CD4-positive, alpha-beta T cell treated with Interleukin-1 beta for 1 hour (primary cell): ENCODE measurements at places on chromosomes 12 and 14.

- DNase-seq, result no peak
These were observed 4.0 kb upstream of the MAX start for GRCh38 chr14:65106316-65106715.

- no peak for DNase-seq
These were observed 187.0 kb upstream of the C14orf180 start for GRCh38 chr14:104392396-104393198.

GRCh38 chr12:53118751-53119300, 15.5 kb downstream of the SOAT2 start:
- DNase-seq, result no peak

DNA sequence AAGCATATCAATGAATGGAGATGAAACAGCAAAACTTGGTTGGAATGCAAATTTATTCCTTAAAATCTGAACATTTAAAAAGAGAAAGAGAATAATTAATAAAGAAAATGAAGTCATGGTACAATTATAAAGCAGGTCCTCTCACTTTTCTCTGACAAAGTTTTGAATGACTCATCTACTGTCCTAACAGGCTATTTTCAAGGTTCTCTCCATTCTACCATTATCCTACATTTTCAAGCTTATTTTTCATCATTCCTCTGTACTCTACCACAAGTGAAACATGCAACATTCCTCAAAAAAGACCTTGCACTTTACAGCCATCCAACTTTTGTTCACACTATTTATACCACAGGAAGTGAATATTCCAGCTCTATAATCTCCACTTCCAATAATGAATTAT, 36.9 kb upstream of the AP4S1 start:
- no peak for DNase-seq

DNA sequence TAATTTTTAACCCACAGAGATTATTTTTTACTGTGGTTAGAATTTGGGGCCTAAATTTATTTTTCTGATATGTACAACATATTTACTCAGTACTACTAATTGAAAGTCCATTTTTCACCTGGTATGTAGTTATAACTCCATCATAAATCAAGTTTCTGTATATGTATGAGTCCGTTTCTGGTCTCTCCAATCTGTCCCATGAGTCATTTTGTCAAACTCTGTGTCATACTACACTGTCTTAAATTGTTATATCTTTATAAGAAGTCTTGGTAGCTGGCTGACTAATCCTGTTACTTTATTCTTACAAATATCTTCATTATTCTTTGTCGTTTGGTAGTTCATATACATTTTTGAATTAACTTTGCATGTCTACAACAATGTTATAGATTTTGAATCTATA, 344.0 kb downstream of the PDZRN4 start:
- DNase-seq, result no peak

GRCh38 chr14:22882064-22882463, 958 bp upstream of the REM2 start:
- no peak for DNase-seq

- no peak for DNase-seq
These were observed 36.4 kb upstream of the SYT10 start for GRCh38 chr12:33476058-33476457.

- DNase-seq, result no peak
These were observed 426.1 kb downstream of the SOX5 start for GRCh38 chr12:23523339-23523738.

DNA sequence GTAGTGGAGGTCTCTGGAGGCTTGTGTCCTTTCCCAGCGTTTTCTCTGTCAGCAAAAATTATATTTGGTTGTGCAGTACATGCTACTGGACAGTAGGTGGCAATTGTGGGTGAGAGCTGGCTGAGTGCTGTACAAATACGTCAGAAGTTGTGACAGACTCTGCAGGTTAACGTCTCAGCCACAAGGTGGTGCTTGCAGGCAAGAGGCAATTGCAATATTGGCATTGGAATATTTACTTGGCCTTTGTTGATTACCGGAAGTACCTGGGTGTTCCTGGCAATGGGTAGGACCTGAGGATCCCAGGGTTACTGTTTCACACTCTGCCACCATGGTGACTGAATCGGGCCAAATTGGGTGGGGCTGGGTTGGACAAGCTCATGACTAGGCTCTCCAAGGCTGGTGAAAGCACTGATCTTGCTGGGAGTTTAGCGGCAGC, 333.9 kb upstream of the LMO3 start:
- DNase-seq, result no peak

DNA sequence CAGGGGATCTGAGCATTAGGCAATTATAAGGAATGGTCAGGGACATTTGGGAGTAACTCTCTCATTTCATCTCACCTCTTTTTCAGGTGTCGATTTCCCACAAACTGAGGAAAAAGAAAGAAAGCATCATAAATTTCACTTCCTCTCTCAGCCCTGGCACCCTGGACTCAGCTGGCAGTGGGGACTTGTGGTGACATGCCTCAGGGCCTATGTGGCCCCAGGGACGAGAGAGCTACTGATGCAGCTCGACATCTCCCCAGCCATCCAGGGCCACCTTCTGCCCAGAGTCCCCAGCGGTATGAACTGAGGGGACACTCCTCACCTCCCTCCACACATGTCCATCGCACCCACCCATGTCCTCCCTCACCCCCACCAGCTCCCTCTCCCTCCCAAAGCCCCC, 11.7 kb downstream of the TNFRSF1A start:
- DNase-seq, result peak; percentile 58

DNA sequence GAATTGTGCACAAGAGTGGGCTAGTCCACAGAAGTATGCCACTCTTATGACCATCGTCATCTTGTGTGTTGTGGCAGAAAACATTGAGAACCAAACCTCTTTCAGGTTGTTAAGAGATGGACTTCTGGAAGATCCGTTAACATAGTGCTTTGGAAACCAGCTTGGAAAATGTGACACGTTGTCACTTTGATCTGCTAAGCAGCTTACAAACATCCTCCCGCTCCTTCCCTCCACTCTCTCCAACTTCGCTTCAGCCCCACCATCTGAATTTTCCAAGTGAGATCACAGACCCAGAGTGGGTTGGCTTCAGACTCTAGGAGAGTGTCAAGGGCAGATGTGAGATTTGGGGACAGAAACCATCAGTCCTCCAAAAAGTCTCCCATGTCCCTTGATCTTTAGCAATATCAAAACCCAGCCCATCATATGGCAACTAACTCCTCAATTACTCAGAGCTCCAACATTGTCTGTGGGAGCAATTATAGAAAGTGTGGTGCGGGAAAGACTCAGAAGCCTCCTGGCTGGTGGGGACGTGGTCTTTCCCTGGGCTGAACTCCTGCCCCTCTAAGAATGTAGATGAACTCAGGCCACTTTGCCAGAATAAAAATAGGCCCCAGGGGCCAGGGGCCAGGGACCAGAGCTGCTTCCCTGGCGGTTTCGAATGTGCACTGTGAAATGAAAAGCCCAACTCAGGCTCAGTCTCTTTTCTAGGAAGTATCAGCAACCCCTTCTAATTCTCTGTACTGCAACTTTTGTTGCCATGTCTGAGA, 129.5 kb downstream of the SLC38A6 start:
- no peak for DNase-seq

DNA sequence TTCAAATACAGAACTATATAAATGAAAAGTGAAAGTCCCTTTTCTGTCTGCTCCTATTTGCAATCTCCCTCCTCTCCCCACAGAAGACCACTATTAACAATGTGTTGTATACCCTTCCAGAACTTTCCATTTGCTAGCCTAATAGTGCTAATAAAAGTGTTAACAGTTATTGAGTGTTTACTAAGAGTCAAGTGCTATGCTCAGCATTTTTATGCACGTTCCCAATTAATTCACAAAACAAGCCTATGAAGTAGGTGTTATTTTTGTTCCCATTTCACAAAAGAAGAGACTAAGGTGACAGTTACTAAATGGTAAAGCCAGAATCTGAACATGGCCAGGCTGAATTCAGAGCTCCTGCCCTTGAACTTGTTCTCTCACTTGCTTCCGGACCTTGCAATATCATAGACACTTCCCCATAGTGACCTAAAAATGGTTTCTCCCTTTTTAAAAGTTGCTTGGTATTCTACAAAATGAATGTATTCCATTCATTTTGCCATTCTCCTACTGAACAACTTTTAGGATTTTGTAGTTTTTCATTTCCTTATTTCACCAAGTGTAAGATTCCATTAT, 1.6 kb upstream of the PRKAB1 start:
- no peak for DNase-seq

DNA sequence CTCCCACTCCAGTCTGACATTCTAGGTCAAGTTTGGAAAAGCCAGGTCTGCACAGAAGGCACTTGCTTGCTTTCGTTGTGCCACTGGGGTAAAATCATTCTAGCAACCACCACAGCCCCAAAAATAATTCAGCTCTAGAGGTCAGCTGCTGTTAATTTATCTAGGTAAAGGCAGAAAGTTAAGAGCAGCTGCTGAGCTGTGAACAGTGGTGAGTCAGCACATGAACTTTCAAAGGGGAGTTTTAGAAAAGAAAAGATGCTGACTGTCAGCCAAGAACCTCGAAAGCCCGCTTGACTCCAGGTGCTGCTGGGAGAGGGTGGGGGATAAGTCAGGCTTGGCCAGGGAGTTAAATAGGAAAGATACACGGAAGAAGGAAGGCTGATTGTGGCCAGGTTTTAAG, 12.7 kb downstream of the CCDC197 start:
- DNase-seq, result no peak

GRCh38 chr12:29008786-29009185, 140.3 kb upstream of the FAR2 start:
- DNase-seq, result no peak

DNA sequence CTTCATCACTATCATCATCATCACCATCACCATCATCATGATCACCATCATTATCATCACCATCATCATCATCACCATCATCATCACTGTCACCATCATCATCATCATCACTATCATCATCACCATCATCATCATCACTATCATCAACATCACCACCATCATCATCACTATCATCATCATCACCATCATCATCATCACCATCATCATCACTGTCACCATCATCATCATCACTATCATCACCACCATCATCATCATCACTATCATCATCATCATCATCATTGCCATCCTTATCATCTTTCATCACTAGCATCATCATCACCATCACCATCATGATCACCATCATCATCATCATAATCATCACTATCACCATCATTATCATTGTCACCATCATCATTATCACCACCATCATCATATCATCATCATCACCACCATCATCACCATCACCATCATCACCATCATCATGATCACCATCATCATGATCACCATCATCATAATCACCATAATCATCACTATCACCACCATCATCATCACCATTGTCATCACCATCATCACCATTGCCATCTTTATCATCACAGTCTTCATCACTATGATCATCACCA, 38.1 kb downstream of the SVOP start:
- DNase-seq, result no peak

GRCh38 chr12:42725809-42726208, 136.3 kb upstream of the PRICKLE1 start:
- no peak for DNase-seq

DNA sequence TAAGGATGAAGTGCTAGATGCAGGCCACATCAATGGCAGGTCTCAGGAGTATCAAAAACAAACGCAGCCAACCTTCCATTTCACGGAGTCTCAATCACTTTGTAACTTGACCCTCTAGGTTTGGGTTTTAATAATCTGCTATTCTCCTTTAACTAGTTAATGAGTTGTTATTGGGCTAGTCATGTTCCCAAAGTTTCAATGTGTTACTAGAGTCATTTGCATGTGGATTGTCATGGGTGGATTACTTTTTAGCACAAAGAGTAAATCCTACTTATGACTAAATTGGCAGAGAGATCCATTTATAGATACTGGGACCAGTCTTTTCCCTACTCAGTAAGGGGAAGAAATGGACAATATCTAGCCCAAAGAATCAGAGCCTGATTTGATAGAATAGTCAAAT, 151.0 kb downstream of the BCAT1 start:
- no peak for DNase-seq

DNA sequence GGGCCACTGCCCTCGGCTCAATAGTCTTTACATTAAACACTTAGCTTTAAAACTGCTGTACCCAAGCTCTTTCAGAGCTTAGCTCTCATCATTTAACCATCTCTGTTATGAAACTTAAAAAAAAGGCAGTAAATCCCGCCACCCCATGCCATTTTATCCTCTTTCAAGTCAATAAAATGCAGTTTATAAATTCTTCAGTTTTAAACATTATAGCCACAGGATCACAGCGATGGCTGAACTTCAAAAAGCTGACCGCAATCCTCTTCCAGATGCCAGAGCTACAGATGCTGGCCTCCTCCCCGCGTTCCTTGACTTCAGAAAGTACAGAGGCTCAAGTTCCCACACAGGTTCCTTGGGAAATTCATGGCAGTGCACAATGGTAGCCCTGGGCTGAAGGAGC, 4.2 kb downstream of the OR10G3 start:
- no peak for DNase-seq

DNA sequence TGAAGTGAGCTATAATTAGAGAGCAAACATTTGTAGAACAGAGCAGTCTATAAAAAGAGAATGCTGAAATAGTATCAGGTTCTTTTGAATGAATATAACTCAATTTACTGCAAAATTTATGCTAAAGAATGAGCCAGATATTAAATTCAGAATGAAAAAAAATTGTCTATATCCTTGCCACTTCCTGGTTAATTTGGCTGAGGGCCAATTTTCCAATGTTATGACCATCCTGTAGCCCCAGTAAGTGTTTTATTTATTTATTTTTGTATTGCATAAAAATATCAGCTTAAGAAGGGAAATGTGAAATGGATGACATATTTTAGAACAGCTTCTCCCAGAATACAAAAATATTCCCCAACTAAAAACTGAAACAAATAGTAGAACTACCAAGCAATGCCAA, 263.4 kb downstream of the SOX5 start:
- no peak for DNase-seq

GRCh38 chr12:124622764-124623163, 55.4 kb upstream of the NCOR2 start:
- no peak for DNase-seq

DNA sequence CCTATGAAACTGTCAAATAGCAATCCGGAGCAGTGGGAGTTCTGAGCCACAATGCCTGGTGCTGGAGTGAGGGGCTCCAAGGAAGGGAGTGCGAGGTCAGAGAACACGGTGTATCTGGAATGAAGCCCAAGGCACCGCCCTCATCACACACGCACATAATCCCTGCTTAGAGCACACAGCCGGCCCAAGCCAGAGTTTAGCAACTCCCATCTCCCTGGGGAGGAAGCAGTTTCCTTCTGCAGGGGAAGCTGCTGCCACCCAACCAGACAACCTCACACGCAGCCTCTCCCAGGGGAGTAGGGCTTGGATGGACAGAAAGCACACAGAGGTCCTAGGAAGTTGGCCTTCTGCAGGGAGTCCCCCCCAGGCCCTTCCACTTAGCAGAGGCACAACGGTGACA, 31.3 kb downstream of the ACTN1 start:
- no peak for DNase-seq

- no peak for DNase-seq
These were observed 62.0 kb upstream of the SYT1 start for GRCh38 chr12:78802593-78802992.

- DNase-seq, result peak; percentile 95
These were observed at the start of gene HEBP1 for GRCh38 chr12:12999959-13000615. HEBP1 (minus strand) TSS chr12:13000265; CDS start chr12:13000114, 151 bp downstream.
